A549 treated with CORT108297 at 1 μM for 4 hours (cell line): ENCODE measurements at places on chromosomes 4 and X. TPM values are rescaled to one million over a fixed set of nuclear protein-coding genes. Genes with fewer than 3 reads are reported as not detected.

The PSAPL1 gene
- total RNA-seq, result 0.06 to 0.18 TPM (median 0.12 TPM) in 5 replicates

The NDUFC1 gene
- 73.3 to 87.8 TPM (median 77.5 TPM) in 5 replicates for total RNA-seq

The C4orf50 gene
- not detected in 5 replicates for total RNA-seq

The SLC6A8 gene
- 10.0 to 13.6 TPM (median 11.9 TPM) in 5 replicates for total RNA-seq

The PRRG1 gene
- total RNA-seq, result 5.1 to 7.6 TPM (median 6.4 TPM) in 5 replicates

The SYNPO2 gene
- 1.1 to 1.8 TPM (median 1.5 TPM) in 5 replicates for total RNA-seq

The POU4F2 gene
- not detected in 5 replicates for total RNA-seq

The COL4A5 gene
- 11.4 to 14.9 TPM (median 13.4 TPM) in 5 replicates for total RNA-seq

The MGARP gene
- 0.66 to 0.97 TPM (median 0.83 TPM) in 5 replicates for total RNA-seq

The ACE2 gene
- not detected in 5 replicates for total RNA-seq

The IL2RG gene
- 0.07 to 0.32 TPM in 2 of 5 replicates, not detected in the others for total RNA-seq

The APBB2 gene
- 6.5 to 10.1 TPM (median 9.2 TPM) in 5 replicates for total RNA-seq

The BGN gene
- total RNA-seq, result not detected in 5 replicates

The SPANXN5 gene
- 0.07 to 0.13 TPM in 2 of 5 replicates, not detected in the others for total RNA-seq

The POF1B gene
- 2.4 to 3.3 TPM (median 2.5 TPM) in 5 replicates for total RNA-seq

The RPS6KA6 gene
- 4.4 to 6.9 TPM (median 5.9 TPM) in 5 replicates for total RNA-seq

The TKTL1 gene
- 0.03 TPM in 1 of 5 replicates, not detected in the others for total RNA-seq

The ZNF711 gene
- 0.78 to 0.91 TPM (median 0.81 TPM) in 5 replicates for total RNA-seq

The L1CAM gene
- total RNA-seq, result 19.7 to 25.6 TPM (median 22.5 TPM) in 5 replicates

The KLB gene
- total RNA-seq, result 0.07 to 0.11 TPM (median 0.08 TPM) in 5 replicates
